Spleen (tissue), 13 donors: ENCODE measurements at places on chromosomes 12 and 14.
A peak's percentile ranks its signal among the peaks of the same experiment; 100 is the strongest.

GRCh38 chr14:24829862-24830261, 195.9 kb upstream of the GZMB start:
- DNase-seq = no peak

DNA sequence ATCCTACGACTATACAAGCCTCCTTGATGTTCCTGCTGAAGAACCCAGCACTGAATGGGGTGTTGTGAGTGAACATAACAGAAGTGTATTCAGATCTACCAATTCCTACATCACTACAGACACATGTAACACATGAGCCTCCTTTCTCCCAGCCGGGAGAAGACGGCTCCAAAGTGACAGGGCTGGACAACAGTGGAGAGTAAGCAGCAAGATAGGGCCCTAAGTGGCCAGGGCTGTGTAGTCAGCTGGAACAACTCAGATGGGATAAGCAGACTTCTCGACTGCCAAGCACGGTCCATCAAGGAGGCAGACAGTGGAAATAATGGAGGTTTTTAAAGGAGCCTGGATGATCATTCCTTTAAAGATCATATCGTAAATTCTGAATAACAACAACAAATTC, 73.5 kb downstream of the TTC7B start:
- no peak for DNase-seq

GRCh38 chr12:29781705-29782266, 2.0 kb downstream of the TMTC1 start:
- no peak for DNase-seq

DNA sequence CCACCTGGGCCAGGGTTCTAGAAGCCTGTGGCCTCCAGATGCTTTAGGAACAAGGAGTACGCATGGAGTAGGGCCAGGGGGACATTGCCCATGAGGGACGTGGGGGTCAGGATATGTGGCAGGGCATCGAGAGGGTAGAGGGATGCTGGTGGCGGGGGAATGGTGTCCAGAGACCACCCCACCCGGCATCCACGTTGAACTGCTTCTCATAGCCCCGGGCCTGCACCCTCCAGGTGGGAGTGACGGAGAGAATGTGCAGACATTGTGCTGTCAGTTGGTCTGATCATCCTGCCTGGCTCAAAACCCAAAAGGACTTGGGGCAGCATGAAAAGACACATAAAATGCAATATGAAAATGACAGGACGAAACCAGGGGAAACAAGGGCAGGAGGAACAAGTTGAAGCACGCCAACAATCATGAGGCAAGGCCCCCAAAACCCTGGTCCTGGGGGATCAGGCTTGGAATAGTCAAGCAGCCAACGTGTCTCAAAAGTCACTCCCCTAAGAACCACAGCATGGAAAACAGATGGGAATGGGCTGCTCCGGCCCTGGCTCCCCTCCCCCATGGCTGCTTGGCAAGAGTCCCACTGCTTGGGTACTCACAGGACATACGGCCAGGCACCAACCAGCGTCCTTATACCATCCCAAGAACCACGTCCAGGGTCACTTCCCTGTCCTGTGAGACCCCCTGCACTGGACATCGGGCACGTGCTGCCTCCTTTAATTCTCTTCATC, 117.9 kb downstream of the DICER1 start:
- peak; percentile 56 for DNase-seq

DNA sequence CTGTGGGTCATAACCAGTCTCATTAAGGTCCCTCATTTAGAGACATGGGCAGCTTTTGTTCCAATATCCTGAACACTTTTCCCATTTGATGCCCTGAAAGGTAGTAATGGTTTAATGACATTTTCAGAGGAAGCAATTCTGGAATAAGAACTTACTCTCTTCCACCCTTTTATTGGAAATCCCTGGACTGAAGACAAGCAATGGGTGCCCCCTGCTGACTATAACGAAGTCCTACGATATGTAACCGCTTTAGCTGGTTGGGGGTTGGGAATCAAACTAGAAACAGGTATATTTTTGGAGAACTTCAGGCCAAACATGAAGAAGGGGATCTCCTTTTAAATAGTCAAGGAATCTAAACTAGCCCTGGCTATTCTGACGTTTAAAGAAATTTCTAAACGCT, 20.5 kb downstream of the SARNP start:
- DNase-seq = no peak

- peak; percentile 76 for DNase-seq
These were observed 723 bp downstream of the NFATC4 start for GRCh38 chr14:24368562-24369252.

- DNase-seq = peak; percentile 89
These were observed 31.7 kb downstream of the RASAL1 start for GRCh38 chr12:113103756-113104450.
